ENCODE measurements at places on chromosomes 16 and 17.

GRCh38 chr16:85650844-85651628 is 37.7 kb downstream of the GINS2 start:
- DNase-seq: no peak

GRCh38 chr17:60065867-60066266 is 12.9 kb downstream of the HEATR6 start:
- DNase-seq: no peak

GRCh38 chr17:66467766-66468165 is 165.4 kb downstream of the PRKCA start:
- DNase-seq: no peak

GRCh38 chr17:19296786-19297778 is 59.9 kb downstream of the EPN2 start:
- no peak for DNase-seq

- no peak for DNase-seq
These were observed 419.8 kb upstream of the DYNLRB2 start for GRCh38 chr16:80120899-80121521.

DNA sequence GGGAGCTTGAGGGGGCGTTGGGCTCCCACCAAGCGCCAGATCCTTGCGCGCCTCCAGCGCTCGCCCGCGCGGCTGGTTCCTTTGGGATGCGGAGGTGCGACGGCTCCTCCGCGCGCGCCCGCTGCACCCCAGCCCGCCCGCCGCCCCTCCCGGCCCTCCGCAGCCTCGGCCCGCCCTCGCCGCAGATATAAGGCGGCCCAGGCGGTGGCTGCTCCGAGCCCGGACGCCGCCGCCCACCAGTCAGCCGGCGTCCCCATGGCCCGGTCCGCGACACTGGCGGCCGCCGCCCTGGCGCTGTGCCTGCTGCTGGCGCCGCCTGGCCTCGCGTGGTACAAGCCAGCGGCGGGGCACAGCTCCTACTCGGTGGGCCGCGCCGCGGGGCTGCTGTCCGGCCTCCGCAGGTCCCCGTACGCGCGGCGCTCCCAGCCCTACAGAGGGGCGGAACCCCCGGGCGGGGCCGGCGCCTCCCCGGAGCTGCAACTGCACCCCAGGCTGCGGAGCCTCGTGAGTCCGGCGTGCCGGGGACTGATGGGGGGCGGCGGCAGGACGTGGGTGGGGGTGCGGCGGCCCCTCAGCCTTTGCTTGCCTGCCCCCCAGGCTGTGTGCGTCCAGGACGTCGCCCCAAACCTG is at the start of gene NPB:
TSS of gene NPB (plus strand) at position 216 of the 630 bp plus-strand sequence. CDS start at position 256, 40 bp downstream.
- no peak for DNase-seq
